Activated CD8-positive, alpha-beta memory T cell treated with anti-CD3 and anti-CD28 coated beads for 1 hour (primary cell): ENCODE measurements at places on chromosomes 11 and 22.

DNA sequence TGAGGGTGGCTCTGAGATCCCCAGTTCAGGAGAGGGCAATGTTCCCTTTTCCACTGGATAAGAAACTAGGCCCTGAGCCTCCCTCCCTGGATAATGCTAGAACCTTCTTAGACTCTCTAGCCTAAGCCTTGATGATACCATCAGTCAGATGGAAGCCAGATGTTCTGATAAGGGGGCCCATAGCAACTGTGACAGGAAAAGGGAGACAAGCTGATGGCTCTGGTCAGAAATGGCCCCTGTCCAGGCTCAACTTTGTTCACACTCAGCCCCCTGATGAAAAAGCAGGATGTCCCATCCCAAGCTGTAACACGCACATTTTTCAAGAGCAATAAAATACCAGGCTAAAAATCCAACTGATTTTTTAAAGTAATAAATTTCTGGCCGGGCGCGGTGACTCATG, 7.2 kb upstream of the OAF start:
- no peak for DNase-seq

GRCh38 chr22:22111267-22111751, 128.7 kb upstream of the TOP3B start:
- no peak for DNase-seq

DNA sequence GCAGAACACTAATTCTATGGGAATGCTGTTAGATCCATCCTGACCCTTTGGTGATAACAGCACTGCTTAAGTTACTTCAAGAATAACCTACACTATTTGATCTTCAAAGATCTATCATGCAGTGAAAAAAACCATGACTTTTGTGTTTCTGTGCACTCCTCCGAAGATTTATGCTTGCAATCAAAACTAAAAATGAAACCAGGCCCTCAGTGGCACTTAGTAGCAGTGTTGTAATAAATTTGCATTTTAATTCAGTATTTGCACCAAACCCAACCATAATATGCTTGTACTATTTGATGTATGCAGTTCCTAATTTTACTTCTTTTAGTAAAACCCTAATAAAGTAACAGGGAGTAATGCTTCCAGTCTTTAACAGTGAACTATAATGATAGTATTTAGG, 130.7 kb downstream of the SOX6 start:
- no peak for DNase-seq

GRCh38 chr22:45816776-45817175, 145.1 kb downstream of the ATXN10 start:
- DNase-seq, result no peak

GRCh38 chr11:6531267-6531752, 34.2 kb downstream of the DNHD1 start:
- no peak for DNase-seq

- no peak for DNase-seq
These were observed 9.7 kb upstream of the CCKBR start for GRCh38 chr11:6249770-6250555.

DNA sequence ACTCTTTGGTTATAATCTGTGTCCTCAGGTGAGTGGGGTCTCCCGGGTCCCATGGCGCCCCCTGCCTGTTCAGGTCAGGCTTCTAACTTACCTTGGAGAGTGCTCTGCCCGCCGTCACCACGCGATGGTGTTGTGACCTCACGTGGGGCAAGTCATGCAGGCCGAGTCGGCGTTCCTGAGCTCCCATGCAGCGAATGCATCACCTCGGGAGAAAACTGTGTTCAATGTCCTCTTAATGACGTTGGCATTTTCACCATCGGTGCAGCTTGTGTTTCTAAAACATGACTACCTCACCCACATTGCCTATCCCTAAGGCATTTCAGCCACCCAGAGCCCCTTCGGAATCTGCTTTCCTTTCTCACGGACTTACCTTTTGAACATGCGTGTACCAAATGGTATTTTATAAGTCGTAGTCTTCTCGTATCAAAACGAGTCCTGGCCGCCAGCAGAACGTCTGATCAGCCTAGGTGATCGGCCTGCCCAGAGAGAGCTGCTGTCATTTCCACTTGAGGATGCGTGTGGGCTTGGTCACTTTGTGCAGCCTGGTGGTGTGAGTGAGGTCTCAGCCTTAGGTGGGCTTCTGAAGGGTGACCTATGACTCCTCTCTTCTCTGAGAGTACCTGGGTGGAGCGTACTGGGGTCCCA, 64.8 kb downstream of the TBC1D22A start:
- DNase-seq, result no peak

DNA sequence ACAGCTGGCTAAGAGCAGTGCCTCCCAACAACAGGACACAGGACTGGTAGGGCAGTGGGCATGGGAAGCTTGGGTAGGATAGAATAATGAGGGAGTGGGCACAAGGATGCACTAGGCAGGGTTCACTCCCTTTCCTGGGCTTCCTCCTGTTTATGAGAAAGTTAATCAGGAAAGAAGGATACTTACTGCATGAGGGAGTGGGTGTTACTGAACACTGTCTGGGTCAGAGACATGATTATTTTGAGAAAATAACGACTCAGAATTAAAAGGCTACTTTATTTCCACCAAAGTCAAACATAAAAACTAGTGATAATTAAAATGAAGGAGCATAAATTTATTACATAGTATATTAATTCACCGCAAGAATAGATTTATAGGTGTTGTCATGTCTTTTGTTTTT, 35.8 kb downstream of the NCAM1 start:
- no peak for DNase-seq

DNA sequence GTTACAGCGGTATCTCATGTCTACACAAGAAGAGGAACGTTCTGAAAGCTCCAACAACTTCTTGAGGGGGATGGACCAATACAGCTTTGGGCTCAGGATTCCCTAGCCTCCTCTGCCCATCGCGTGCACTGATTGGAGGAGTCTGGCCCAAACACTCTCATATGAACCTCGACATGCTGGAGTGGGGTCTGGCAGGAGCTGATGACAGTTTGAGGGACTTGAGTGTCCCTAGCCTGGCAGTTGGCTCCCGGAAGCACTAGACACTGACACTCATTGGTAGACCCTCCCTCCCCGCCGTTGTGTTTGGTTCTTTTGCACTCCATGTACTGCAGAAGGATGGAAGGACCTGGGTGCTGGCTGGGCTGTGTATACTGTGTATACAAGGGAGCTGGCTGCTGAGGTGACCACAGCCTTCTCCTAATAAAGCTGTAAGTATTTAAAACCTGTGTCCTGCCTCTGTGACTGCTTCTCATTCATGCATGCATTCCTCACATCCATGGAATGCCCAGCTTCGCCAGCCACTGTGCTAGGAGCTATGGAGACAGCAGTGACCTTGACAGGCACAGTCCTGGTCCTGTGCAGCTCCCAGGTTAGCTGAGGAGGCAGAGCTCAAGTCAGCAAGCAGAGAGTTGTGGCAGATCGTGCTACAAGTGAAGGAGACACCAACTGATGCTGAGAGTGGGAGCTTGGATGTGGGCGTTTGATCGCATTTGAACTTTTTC, 27.9 kb downstream of the ADAMTS15 start:
- no peak for DNase-seq

- no peak for DNase-seq
These were observed 1.9 kb downstream of the MS4A1 start for GRCh38 chr11:60457576-60457975.

DNA sequence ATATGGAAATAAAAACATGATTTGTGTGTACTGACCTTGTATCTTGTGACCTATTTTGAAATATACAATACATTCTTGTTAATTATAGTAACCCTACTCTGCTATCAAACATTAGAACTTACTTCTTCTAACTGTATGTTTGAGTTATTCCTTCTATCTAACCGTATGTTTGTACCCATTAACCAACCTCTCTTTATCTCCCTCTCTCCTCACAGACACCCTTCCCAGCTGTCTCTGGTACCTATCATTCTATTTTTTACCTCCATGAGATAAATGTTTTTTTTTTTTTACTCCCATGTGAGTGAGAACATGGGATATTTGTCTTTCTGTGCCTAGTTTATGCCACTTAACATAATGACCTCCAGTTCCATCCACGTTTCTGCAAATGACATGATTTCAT, 128.7 kb downstream of the DDX10 start:
- DNase-seq, result no peak

- DNase-seq, result no peak
These were observed 70.5 kb downstream of the LUZP2 start for GRCh38 chr11:24567380-24567779.

GRCh38 chr11:119755356-119756071, 26.5 kb upstream of the NECTIN1 start:
- no peak for DNase-seq

DNA sequence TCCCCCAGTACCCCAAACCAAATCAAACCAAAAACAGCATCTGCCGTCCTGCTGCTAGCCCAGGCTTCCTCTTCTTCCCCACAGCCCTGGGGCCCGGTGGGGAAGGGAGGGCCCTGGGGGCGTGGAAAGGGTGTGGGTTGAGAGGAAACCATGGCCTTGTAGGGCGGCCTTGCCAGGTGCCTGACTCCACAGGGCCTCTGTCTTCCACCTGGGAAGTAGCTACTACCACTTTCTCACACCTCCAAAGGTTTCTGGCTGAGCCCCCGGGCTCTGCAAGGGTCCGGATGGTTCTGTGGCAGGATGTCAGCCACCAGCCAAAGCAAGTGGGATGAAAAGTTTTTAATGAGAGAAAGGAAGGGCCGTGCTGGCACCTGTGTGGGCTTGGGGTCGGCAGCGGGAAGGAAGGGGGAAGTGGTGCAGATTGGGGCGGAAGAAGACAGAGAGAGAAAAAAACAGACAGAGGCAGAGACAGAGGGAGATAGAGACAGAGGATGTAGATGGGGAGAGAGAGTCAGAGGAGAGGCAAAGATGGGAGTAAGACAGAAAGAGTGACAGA, 10.5 kb downstream of the TPST2 start:
- no peak for DNase-seq

DNA sequence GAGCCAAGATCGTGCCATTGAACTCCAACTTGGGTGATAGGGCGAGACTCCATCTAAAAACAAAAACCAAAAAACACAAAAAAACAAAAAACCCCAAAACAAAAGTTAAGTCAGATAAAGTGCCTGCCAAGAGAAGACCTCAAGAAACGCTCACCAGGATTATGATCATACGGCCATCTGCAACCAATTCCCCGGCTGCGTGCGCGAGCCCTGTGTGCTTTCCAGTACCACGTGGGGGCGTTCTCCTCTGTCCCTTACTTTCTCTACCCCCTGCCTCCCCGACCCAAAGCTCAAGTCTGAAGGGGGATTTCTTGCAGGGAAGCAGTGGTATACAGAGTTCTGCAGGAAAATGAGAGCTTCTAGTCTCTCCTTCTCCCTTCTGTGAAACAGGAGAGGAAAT, 10.5 kb upstream of the RPS19BP1 start:
- DNase-seq, result no peak

GRCh38 chr11:69165775-69166174, 10.0 kb downstream of the SMIM38 start:
- DNase-seq, result no peak

GRCh38 chr11:128026596-128026995, 560.8 kb downstream of the ETS1 start:
- DNase-seq, result no peak

- no peak for DNase-seq
These were observed 73.9 kb downstream of the SGSM3 start for GRCh38 chr22:40444178-40444831.

DNA sequence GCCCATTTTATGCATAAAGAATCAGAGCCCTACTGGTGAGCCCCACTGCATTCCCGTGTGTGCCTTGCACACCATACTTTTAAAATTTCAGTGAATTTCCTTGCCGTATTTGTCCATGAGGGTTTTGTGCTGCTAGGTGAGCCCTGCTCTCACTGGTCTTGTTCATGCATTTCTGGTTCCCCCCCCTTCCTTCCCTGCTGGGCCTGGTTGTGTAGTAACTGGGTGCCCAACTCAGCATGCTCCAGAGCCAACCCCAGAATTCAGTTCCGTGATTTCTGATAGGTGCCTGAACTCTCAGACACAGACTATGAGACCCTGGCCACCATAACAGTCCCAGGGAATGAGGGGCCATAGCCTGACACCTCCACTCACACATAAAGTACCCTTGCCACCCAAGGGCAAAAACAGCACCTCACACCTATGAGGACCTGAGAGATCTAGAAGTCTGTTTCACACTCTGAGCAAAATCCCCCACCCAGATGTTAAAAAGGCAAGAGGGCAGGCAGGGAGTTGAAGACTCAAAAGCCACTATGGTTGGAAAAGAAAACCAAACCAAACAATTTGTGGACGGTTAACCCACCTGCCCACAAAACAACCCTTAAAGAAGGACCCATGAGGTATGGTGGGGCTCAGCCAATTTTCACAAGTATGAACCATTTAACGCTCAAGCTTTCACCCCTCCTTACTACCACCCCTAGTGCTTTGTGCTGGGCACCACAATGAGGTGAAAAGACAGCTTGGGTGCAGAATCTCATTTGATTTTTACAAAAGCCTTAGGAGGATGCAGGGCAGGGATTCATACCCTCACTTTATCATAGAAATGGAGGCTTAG, 16.8 kb upstream of the IL10RA start:
- no peak for DNase-seq

DNA sequence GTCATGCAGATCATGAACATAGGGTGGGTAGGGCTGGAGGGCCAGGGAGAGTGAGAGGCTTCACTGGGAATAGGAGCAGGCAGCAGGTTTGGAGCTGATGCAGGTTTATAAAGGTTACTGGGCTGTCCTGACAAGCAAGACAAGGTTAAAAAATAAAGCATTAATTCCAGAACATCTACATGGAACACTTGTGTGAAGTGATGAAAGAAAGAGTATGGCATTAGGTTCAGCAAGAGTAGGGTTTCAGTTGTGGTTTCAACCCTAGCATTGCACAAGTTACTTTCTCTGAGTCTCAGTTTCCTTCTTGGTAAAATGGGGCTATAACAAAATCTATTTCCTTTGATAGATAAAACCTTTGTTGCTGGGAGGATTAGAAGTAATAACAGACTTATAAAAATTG, 114.6 kb upstream of the SESN3 start:
- DNase-seq, result no peak

DNA sequence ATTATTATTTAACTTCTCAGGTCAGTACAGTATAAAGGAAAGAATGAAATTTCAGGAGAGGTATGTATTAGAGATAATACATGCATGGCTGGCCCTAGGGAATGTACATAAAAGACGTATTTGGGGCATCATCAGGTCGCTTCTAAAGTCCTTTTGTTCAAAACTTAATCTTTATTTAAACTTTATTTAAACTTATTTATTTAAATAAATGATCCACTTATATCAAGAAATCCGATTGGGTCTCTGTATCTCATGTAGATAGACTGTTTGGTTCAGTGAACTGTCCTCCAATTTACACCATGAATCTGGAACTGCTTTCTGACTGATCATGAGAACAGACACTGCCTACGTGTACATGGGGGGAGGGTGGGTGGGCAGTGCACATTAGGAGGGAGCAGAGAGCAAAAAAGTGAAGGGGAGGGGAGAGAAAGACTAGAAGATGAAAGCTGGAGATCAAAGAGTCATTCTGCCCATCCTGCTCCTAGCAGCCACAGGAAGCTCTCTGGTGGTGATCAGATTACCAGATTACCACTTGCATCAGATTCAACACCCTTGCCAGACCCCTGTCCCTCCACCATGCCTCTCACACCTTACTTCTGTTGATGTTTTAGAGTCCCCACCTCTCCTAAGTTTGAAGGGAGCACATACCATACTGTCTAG, 92.1 kb upstream of the MTMR2 start:
- no peak for DNase-seq

GRCh38 chr22:19889951-19890350, 35.3 kb upstream of the GNB1L start:
- no peak for DNase-seq

- no peak for DNase-seq
These were observed 44.8 kb downstream of the SPECC1L start for GRCh38 chr22:24315367-24315966.
